ENCODE measurements at places on chromosomes 2 and 18. TPM values are rescaled to one million over a fixed set of nuclear protein-coding genes. Genes with fewer than 3 reads are reported as not detected.
A peak's percentile ranks its signal among the peaks of the same experiment; 100 is the strongest.

- no peaks in the 10 kb centered on the region for H3K36me3 ChIP-seq
- no peaks in the 10 kb centered on the region for H3K27me3 ChIP-seq
- H3K4me1 ChIP-seq, result no peaks in the 10 kb centered on the region
- no peak for DNase-seq
- no peak overlapping the region for H3K4me3 ChIP-seq
Measured at GRCh38 chr2:95298486-95299111, 1.5 kb downstream of the KCNIP3 start.

- no peaks in the 10 kb centered on the region for H3K36me3 ChIP-seq
- no peak overlapping the region for H3K4me3 ChIP-seq
- no peaks in the 10 kb centered on the region for H3K4me1 ChIP-seq
Measured at GRCh38 chr2:112947374-112947773, 30.4 kb upstream of the IL36G start.

DNA sequence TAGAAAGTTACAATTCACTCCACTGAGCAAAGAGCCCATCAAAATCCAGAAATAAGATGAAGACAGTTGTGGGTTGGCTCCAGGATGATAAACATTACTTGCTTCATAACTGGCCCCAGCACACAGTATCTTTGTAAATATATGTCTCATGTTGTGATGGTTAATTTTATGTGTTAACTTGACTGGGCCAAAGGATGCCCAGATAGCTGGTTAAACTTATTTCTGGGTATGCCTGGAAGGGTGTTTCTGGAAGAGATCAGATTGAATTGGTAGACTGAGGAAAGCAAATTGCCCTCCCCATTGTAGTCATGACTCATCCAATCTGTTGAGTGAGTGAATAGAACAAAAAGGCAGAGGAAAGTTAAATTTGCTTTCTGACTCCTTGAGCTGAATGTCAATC is 373.8 kb downstream of the LNPK start:
- H3K27ac ChIP-seq, result no peak overlapping the region
- no peaks in the 10 kb centered on the region for H3K4me1 ChIP-seq
- no peaks in the 10 kb centered on the region for H3K27me3 ChIP-seq
- no peaks in the 10 kb centered on the region for H3K36me3 ChIP-seq

- no peaks in the 10 kb centered on the region for H3K27me3 ChIP-seq
- no peak overlapping the region for H3K4me3 ChIP-seq
- no peak for DNase-seq
- H3K27ac ChIP-seq, result no peak overlapping the region
Measured at GRCh38 chr2:9191041-9191481, 15.6 kb upstream of the ASAP2 start.

DNA sequence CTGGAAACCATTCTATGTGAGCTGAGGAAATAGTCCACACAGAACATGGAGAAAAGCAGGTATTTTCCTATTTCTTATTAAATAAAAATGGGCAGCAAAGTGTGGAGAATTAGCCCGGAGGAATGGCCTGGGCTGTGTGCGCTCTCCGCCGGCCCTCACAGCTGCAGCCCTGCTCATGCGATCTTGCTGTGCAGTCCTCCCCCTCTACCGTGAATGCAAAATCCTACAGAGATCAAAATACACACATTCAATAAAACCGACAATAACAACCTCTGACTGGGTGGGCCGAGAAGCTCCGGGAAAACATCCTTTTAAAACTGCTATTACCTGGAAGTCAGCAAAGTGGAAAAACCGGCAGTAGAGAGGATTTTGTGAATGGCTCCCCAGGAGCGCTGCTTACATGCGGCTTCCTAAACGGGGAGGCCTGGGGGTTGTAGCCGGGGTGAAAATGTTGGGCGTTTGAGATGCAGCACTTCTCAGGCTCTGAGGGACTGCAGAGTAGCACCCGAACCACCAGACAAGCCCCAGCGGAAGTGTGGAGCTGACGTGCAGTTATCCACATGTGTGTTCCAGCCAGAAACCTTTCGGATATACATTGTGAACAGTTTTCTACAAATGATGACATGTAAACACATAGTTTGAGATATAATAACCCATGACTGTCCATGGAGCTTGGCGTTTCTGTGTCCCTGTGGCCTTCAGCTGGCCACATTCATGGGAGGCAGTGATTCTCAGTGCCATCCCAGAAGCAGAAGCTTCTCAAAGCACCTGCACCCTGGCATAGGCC is 94.2 kb upstream of the ALKAL2 start:
- no peak for DNase-seq
- H3K4me3 ChIP-seq, result no peak overlapping the region
- peaks cover 2% of the 10 kb centered on the region for H3K27me3 ChIP-seq
- no peaks in the 10 kb centered on the region for H3K4me1 ChIP-seq

- no peak for DNase-seq
- H3K36me3 ChIP-seq, result no peaks in the 10 kb centered on the region
- H3K4me3 ChIP-seq, result no peak overlapping the region
- no peak overlapping the region for H3K27ac ChIP-seq
- no peaks in the 10 kb centered on the region for H3K27me3 ChIP-seq
- H3K4me1 ChIP-seq, result no peaks in the 10 kb centered on the region
Measured at GRCh38 chr2:120708944-120709607, 26.6 kb upstream of the GLI2 start.

GRCh38 chr2:160228141-160228917 is 28.3 kb upstream of the ITGB6 start:
- no peak overlapping the region for H3K4me3 ChIP-seq
- no peaks in the 10 kb centered on the region for H3K36me3 ChIP-seq
- H3K27me3 ChIP-seq, result no peaks in the 10 kb centered on the region
- H3K4me1 ChIP-seq, result peaks cover 15% of the 10 kb centered on the region

DNA sequence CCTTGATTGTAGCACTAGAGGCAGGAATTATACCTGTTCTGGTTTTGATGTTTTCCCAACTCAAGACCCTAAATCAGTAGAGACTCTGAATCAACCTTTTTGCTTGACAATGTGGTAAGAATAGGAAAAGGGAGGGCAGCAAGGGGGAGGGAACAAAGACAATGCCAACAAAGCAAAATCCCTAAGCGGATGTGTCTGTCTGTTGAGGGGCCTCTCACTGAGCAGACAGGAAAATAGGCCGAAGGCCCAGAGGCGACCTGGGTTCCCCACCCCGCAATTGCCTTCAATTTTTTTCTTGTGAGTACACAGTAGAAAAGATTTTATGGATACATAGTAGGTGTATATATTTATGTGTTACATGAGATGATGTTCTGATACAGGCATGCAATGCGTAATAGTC is 75.6 kb downstream of the MAP4K4 start:
- no peaks in the 10 kb centered on the region for H3K36me3 ChIP-seq
- peaks cover 64% of the 10 kb centered on the region for H3K4me1 ChIP-seq
- no peak for DNase-seq
- no peak overlapping the region for H3K4me3 ChIP-seq

GRCh38 chr18:63606526-63606925 is 19.4 kb downstream of the SERPINB13 start:
- no peaks in the 10 kb centered on the region for H3K27me3 ChIP-seq
- no peak overlapping the region for H3K27ac ChIP-seq
- no peaks in the 10 kb centered on the region for H3K4me1 ChIP-seq
- H3K4me3 ChIP-seq, result no peak overlapping the region
- H3K36me3 ChIP-seq, result no peaks in the 10 kb centered on the region

- DNase-seq, result no peak
- no peaks in the 10 kb centered on the region for H3K4me1 ChIP-seq
- H3K4me3 ChIP-seq, result no peak overlapping the region
- no peak overlapping the region for H3K27ac ChIP-seq
- no peaks in the 10 kb centered on the region for H3K27me3 ChIP-seq
Measured at GRCh38 chr2:217658806-217659205, 344.0 kb downstream of the TNS1 start.

DNA sequence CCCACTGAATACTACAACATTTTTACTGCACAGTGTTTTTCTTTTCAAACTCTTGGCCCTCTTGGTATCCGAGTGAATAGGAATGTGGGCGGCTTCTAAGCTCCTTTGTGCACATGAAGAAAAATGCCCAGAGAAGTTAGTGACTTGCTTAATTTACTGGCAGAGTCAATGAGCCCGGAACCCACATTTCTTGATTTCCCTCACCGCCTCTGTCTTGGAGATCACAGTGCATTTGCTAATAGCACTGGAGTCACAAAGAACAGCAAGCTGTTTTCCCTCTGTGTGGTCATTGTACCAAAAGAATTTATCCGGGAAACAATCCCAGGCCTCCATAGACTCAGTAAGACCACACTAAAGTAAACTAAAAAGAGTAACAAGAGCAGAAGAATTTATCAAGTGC is 18.9 kb downstream of the STON1 start:
- DNase-seq, result no peak
- no peaks in the 10 kb centered on the region for H3K36me3 ChIP-seq
- H3K4me3 ChIP-seq, result no peak overlapping the region
- no peak overlapping the region for H3K27ac ChIP-seq

DNA sequence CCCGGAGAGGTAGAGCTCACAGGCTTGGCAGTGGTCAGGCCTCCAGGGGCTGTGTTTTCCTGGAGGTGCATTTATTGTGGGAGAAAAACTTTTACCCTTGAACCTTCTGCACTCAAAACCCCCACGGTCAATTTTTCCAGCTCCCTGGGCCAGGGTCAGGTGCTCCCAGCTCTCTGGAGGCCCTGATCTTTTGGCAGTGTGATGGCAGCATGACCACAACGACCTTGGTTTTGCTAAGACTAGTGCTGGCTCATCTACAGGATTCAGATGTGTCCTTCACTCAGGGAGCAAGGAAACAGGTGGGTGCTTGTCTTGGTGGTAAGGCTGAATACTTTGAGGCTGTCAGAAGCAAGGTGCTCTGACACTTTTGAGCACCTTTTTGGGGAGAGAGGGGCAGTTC is 92.3 kb downstream of the CCDC93 start:
- no peak for DNase-seq
- peaks cover 71% of the 10 kb centered on the region for H3K36me3 ChIP-seq
- no peak overlapping the region for H3K4me3 ChIP-seq
- H3K27me3 ChIP-seq, result no peaks in the 10 kb centered on the region
- H3K4me1 ChIP-seq, result no peaks in the 10 kb centered on the region

DNA sequence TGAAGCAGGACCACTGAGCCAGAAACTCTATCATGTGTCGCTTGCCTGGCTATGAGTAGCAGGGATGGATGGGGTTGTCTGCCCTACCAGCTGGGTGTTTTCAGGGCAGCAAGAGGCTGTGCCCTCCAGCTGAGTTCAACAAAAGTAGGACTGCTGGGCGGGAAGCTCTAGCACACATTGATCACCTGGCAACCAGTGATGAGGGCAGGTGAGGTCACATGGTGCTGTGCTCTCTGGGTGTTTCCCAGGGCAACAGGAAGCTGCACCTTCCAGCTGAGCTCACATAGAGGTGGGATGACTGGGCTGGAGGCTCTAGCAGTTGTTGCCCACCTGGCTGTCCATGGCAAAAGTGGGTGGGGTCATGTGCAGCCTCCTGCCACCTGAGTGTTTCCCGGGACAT is 487.3 kb upstream of the VWC2L start:
- H3K36me3 ChIP-seq, result no peaks in the 10 kb centered on the region
- H3K27me3 ChIP-seq, result peaks cover 3% of the 10 kb centered on the region
- H3K4me3 ChIP-seq, result no peak overlapping the region
- no peak overlapping the region for H3K27ac ChIP-seq

- H3K4me1 ChIP-seq, result peaks cover 62% of the 10 kb centered on the region
- H3K27ac ChIP-seq, result peak overlapping the region; percentile 62
- no peaks in the 10 kb centered on the region for H3K27me3 ChIP-seq
- H3K4me3 ChIP-seq, result peak overlapping the region; percentile 71
- no peak for DNase-seq
Measured at GRCh38 chr2:134232868-134233727, 20.8 kb upstream of the MGAT5 start.

DNA sequence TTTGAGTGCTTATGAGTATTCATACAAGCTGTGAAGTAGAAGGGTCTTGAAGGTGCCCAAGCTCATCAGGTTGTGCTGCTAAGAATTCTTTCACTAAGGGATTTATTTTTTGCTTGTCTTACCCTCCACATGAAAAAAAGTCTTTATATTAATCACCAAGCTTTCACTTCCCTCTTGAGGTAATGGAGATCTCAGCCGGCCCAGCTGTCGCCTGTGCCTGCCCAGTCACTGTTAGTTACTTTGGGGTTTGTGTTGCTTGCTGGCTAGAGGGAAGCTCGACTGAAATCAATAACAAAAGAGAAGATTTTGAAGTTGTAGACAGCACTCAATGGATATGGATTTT is 21.9 kb downstream of the MC2R start:
- no peak overlapping the region for H3K4me3 ChIP-seq
- DNase-seq, result no peak
- H3K27ac ChIP-seq, result no peak overlapping the region
- H3K27me3 ChIP-seq, result peaks cover 10% of the 10 kb centered on the region
- no peaks in the 10 kb centered on the region for H3K36me3 ChIP-seq
- H3K4me1 ChIP-seq, result no peaks in the 10 kb centered on the region

GRCh38 chr2:195899226-195899625 is 169.4 kb downstream of the DNAH7 start:
- H3K27ac ChIP-seq, result no peak overlapping the region
- DNase-seq, result no peak
- H3K36me3 ChIP-seq, result no peaks in the 10 kb centered on the region
- H3K27me3 ChIP-seq, result peaks cover 6% of the 10 kb centered on the region
- no peaks in the 10 kb centered on the region for H3K4me1 ChIP-seq
- no peak overlapping the region for H3K4me3 ChIP-seq

DNA sequence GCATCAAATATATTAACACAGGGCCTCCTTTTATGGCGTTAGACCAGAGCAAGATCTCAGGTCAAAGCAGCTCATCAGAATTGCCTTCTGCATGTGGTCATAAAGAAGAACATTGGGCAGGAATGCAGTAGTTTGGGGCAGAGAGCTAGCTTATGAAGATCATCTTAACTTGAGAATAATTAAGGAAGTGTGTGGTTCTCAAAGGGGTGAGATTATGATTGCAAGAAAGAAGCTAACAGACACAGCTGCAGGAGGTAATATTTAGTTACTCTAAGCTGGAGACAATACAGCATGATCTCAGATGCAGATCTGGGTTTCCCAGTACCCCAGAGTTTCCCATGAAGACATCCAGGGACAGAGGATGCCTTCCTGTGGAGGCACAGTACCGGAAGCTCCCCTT is 91.6 kb downstream of the TTC27 start:
- H3K36me3 ChIP-seq, result no peaks in the 10 kb centered on the region
- no peak overlapping the region for H3K27ac ChIP-seq
- no peaks in the 10 kb centered on the region for H3K4me1 ChIP-seq

- H3K4me1 ChIP-seq, result no peaks in the 10 kb centered on the region
- no peaks in the 10 kb centered on the region for H3K36me3 ChIP-seq
- no peaks in the 10 kb centered on the region for H3K27me3 ChIP-seq
- no peak for DNase-seq
- no peak overlapping the region for H3K4me3 ChIP-seq
Measured at GRCh38 chr2:17086990-17087389, 421.4 kb upstream of the CYRIA start.

GRCh38 chr2:209648714-209649113 is 122.9 kb upstream of the UNC80 start:
- H3K36me3 ChIP-seq, result no peaks in the 10 kb centered on the region
- no peak overlapping the region for H3K27ac ChIP-seq
- no peaks in the 10 kb centered on the region for H3K27me3 ChIP-seq
- no peak overlapping the region for H3K4me3 ChIP-seq
- H3K4me1 ChIP-seq, result no peaks in the 10 kb centered on the region

CNRIP1 gene
- not detected for total RNA-seq

CREG2 gene
- 2.2 TPM for total RNA-seq

SCG2 gene
- total RNA-seq, result not detected

FAM237A gene
- not detected for total RNA-seq

NOSTRIN gene
- total RNA-seq, result not detected

SLC38A11 gene
- not detected for total RNA-seq

SULT1C4 gene
- 0.62 TPM for total RNA-seq

GREB1 gene
- total RNA-seq, result 0.35 TPM

ARL4C gene
- 407 TPM for total RNA-seq

HOXD4 gene
- total RNA-seq, result not detected

DUSP19 gene
- total RNA-seq, result 1.2 TPM

RHOB gene
- 16.6 TPM for total RNA-seq

DNER gene
- not detected for total RNA-seq

KANSL1L gene
- total RNA-seq, result 7.3 TPM

All from CD4-positive, CD25-positive, alpha-beta regulatory T cell (primary cell).